ENCODE measurements at places on chromosomes 3 and 15. TPM values are rescaled to one million over a fixed set of nuclear protein-coding genes. Genes with fewer than 3 reads are reported as not detected.

GRCh38 chr3:127065561-127066290, 82.8 kb downstream of the PLXNA1 start:
- DNase-seq = no peak

- DNase-seq = no peak
Measured at GRCh38 chr3:13612829-13613228, 63.9 kb downstream of the FBLN2 start.

- no peak for DNase-seq
Measured at GRCh38 chr3:119631516-119631915, 28.9 kb downstream of the POPDC2 start.

- no peak for DNase-seq
Measured at GRCh38 chr15:39616731-39617455, 36.0 kb downstream of the THBS1 start.

RAD51 gene
- total RNA-seq = 0.95 TPM

ACKR2 gene
- total RNA-seq = 1.4 TPM

NTRK3 gene
- 1.1 TPM for total RNA-seq

All from heart right ventricle (tissue), 16 donors.